GM04504 (cell line): ENCODE measurements at places on chromosomes 2 and 18.

- DNase-seq, result no peak
Measured at GRCh38 chr2:220064111-220065030, 436.9 kb downstream of the SLC4A3 start.

GRCh38 chr2:25098670-25099486 lies 57.0 kb downstream of the EFR3B start:
- no peak for DNase-seq

- DNase-seq, result no peak
Measured at GRCh38 chr2:187404431-187405110, 43.5 kb downstream of the CALCRL start.

- DNase-seq, result no peak
Measured at GRCh38 chr2:198327526-198327925, 523.1 kb downstream of the PLCL1 start.
